Activated CD4-positive, alpha-beta T cell treated with anti-CD3 and anti-CD28 coated beads for 36 hours (primary cell): ENCODE measurements at places on chromosomes 1 and 21. TPM values are rescaled to one million over a fixed set of nuclear protein-coding genes. Genes with fewer than 3 reads are reported as not detected.

GRCh38 chr1:231162297-231162969 lies 575 bp downstream of the TRIM67 start:
- H3K27ac ChIP-seq = no peak overlapping the region
- H3K4me1 ChIP-seq = peaks cover 6% of the 10 kb centered on the region
- H3K27me3 ChIP-seq = peaks cover 57% of the 10 kb centered on the region
- H3K36me3 ChIP-seq = no peaks in the 10 kb centered on the region
- H3K4me3 ChIP-seq = no peak overlapping the region

GRCh38 chr1:22500058-22500457 lies 48.4 kb downstream of the ZBTB40 start:
- no peak overlapping the region for H3K4me3 ChIP-seq
- H3K27ac ChIP-seq = no peak overlapping the region
- no peak for DNase-seq
- no peaks in the 10 kb centered on the region for H3K27me3 ChIP-seq
- peaks cover 17% of the 10 kb centered on the region for H3K36me3 ChIP-seq
- H3K4me1 ChIP-seq = peaks cover 3% of the 10 kb centered on the region

- no peaks in the 10 kb centered on the region for H3K36me3 ChIP-seq
- H3K4me3 ChIP-seq = no peak overlapping the region
- peaks cover 73% of the 10 kb centered on the region for H3K4me1 ChIP-seq
- DNase-seq = no peak
Measured at GRCh38 chr1:30764396-30764795, 6.8 kb upstream of the LAPTM5 start.

The PROX1 gene
- 0.14 TPM for total RNA-seq
